Osteocyte (in vitro differentiated cells): ENCODE measurements at places on chromosomes 4 and X. TPM values are rescaled to one million over a fixed set of nuclear protein-coding genes. Genes with fewer than 3 reads are reported as not detected.
A peak's percentile ranks its signal among the peaks of the same experiment; 100 is the strongest.

Gene MAGEC2
- not detected in 2 replicates for total RNA-seq

Gene FGFBP2
- not detected in 2 replicates for total RNA-seq

Gene DSPP
- total RNA-seq = not detected in 2 replicates

- DNase-seq = peak; percentile 19
- no peaks in the 10 kb centered on the region for H3K36me3 ChIP-seq
- H3K4me1 ChIP-seq = peaks cover 11% of the 10 kb centered on the region
- H3K27ac ChIP-seq = peak overlapping the region; percentile 94
- H3K4me3 ChIP-seq = peak overlapping the region; percentile 86
- no peaks in the 10 kb centered on the region for H3K27me3 ChIP-seq
These were observed 780 bp upstream of the NKRF start for GRCh38 chrX:119607018-119607389.

DNA sequence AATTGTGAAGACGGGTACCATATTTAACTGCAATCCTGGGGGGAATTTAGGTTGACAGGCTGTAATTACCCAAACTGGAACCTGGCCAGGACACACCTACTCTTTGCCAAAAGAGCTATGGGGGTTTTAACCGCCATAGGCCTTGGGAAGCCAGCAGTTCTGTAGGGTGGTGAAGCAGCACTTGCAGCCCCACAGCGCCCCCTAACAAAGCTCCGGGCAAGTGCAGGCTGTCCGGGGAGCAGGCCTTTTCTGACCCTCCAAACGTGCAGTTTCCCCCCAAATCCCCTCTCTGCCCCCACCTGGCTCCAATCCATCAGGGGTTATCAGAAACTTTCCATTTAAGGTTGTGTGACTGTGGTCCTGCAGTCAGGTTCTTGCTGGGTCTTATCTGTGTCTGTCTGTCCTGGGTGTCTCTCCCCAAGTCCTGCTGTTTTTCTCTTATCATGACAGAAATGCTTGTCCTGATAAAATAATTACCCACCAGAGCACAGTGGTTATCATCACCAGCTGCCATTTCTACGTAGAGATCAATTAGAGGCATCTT is 350.9 kb downstream of the MID1IP1 start:
- no peak for DNase-seq
- H3K4me3 ChIP-seq = no peak overlapping the region
- H3K27ac ChIP-seq = no peak overlapping the region
- peaks cover 11% of the 10 kb centered on the region for H3K27me3 ChIP-seq
- no peaks in the 10 kb centered on the region for H3K36me3 ChIP-seq

DNA sequence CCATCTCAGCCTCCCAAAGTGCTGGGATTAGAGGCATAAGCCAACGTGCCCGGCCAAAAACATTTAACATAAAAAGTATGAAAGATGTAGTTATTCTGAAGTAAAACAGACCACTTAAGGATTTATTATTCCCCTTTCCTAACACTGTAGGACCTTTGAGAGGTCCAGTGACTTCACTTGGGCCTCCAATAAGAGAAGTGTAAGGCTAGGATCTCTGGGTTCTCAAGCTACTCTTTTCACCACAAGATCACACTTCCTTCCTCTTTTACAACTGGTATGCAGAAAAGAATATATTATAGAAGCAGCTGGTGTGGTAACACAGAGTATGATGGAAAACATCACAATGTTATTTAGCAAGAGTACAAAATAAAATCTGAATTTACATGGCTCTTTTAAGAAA is 30.2 kb upstream of the CCNG2 start:
- DNase-seq = no peak
- no peaks in the 10 kb centered on the region for H3K4me1 ChIP-seq
- H3K36me3 ChIP-seq = no peaks in the 10 kb centered on the region
